NCI-H526 treated with DMSO at 0.1 percent for 48 hours (cell line): ENCODE measurements at places on chromosomes 11 and 22.

- DNase-seq, result no peak
Observed at GRCh38 chr11:72704028-72704782, 30.0 kb upstream of the PDE2A start.

DNA sequence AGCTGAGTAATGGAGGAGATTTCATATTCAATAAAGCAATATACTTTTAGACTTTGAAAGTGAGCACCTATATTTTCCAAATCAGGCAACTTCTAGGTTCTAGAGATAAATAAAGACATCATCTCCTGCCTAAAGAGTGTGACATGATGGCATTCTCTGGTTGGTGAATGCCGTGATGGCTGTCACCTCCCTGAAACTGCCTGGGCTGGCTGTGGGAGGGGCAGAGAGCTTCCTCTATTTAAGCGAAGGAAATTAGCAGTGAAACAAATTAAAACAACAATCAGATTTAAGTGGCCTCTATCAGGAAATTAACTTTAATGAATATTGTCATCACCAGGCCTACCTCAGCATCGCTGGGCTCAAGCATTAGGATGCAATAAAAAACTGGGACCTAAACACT is 113.9 kb downstream of the ARL14EP start:
- DNase-seq, result no peak

DNA sequence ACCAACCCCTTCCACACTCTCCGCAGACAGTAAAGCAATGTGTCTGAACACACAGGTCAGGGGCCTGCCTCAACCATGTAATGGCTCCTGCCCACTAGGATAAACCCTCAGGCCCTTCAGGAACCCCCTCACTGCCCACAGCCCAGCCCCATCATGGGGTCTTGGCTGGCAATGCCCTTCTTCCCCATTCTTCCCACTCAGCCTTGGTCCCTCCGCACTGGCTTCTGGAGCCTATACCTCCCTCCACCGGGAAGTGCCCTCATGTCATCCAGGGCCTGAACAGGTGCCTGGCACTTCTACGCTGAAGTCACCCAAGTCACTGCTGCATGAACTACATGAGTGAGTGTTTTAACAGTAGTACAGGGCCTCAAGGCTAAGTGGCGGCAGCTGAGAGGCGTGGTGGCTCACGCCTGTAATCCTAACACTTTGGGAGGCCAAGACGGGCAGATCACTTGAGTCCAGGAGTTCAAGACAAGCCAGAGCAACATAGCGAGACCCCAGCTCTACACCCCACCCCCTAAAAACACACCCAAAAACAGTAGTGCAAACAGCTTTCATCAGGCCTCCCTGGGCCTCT is 74.8 kb upstream of the PITPNB start:
- no peak for DNase-seq

DNA sequence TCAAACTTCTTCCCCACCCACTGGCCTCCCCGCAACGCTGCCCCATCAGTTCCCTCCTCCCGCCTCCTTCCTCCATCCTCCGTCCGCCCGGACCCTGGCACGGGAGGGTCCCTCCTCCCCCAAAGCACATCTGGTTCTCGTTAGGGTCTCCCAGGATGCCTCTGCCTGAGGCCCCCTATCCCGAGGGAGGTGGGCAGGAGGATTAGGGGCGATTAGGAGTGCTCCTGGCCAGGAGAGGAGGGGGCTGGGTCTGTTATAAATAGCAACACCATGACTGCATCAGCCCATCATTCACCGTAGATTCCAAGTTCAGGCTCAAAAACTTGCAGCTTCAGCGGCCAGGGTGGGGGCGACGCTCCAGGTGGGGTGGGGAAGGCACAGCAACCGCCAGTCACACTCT is 10.4 kb downstream of the MYRF start:
- DNase-seq, result no peak

- DNase-seq, result no peak
Observed at GRCh38 chr11:45322891-45323600, 36.9 kb upstream of the SYT13 start.

GRCh38 chr11:58924230-58924629 is 15.1 kb upstream of the GLYATL1 start:
- no peak for DNase-seq

DNA sequence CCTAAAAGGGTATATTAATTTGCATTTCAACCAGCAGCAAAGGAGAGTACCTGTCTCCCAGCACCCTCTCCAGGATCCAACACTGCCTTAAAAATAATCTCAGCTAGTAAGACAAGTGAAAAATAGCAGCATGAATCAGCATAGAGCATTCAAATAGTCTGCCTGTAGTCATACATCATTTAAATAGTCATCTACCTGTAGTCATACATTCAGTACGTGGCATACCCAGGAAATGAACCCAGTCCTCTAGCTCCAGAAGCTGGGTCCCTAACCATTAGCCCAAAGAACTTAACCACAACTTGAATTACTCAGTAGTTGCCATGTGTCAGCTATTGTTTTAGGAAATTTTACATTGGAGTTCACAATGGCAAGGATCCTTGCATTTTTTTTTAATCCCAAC is 9.3 kb downstream of the TENM4 start:
- DNase-seq, result no peak

- peak; percentile 80 for DNase-seq
Observed at GRCh38 chr11:95229993-95230809, 801 bp downstream of the SESN3 start.

DNA sequence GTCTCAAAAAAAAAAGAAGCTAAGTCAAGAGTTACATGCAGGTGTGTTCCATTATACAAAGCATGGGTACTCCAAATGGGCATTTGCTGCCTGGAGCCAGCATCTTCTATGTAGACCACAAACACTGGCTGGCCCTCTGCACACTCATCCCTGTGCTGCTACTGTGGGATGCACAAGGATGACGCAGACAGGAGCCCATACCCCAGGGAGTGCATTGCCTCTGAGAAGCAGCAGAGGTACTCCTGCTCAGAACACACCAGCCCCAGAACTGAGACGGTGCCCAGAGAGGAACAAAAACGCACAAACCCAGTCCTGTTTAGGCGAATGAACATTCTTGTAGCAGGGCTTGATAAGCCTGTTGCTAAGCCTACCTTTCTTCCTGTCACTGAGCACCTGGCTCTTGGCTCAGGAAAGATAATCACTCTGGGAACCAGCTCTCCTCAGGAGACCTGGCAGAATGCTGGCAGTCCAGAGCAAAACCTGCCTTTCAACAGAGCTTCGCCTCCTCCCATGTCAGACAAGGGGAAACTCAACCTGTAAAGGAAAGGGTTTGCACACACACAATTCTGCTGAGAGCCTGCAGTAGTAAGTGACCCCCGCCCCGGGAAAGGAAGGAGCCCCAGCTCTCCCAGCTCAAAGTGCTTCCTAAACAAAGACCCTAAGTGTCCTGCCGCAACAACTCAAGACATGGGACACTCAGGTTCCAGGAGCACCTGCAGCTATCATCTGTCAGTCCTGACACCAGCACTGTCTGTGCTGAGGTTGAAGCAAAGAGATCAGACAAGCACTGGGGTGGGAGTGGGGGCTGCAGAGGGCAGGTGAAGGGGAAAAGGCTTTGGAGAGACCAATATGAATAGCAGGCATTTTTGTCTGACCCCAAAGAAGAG is 145.7 kb downstream of the TENM4 start:
- no peak for DNase-seq
